ENCODE measurements at places on chromosomes 6 and 20.
A peak's percentile ranks its signal among the peaks of the same experiment; 100 is the strongest.

GRCh38 chr6:24788031-24788665 lies 10.6 kb downstream of the ARMH2 start:
- no peak for DNase-seq

DNA sequence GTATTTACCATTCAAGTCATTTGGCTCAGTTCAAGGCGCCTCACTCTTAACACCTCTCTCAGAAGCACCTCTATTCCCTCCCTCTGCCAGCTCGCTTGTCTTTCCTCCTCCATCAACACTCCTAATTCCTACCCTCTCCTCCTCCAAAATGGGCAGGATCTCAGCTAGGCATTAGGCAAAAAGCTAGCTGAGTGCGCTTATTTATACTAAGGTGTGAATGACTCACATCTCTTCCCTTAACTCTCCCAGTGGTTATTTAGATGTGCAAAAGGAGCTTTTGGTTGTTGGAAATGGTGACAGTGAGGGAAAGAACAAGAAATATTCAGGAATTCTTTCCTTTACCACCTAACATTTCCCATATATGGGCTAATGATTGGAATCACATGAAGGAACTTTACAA lies 29.1 kb downstream of the PACSIN1 start:
- DNase-seq, result no peak

DNA sequence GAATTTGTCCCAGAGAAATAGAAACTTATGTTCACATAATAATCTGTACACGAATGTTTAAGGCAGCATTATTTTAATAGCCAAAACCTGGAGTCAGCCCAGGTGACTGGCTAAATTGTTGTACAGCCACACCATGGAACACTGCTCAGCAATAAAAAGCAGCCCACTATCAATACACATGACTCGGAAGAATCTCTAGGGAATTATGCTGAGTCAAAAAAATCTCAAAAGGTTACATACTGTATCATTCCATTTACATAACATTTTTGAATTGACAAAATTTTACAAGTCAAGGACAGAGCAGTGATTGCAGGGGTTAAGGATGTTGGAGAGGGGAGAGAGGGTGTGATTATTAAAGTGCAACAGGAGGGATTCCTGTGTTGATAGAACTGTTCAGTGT lies 163.4 kb downstream of the UBE3D start:
- no peak for DNase-seq

DNA sequence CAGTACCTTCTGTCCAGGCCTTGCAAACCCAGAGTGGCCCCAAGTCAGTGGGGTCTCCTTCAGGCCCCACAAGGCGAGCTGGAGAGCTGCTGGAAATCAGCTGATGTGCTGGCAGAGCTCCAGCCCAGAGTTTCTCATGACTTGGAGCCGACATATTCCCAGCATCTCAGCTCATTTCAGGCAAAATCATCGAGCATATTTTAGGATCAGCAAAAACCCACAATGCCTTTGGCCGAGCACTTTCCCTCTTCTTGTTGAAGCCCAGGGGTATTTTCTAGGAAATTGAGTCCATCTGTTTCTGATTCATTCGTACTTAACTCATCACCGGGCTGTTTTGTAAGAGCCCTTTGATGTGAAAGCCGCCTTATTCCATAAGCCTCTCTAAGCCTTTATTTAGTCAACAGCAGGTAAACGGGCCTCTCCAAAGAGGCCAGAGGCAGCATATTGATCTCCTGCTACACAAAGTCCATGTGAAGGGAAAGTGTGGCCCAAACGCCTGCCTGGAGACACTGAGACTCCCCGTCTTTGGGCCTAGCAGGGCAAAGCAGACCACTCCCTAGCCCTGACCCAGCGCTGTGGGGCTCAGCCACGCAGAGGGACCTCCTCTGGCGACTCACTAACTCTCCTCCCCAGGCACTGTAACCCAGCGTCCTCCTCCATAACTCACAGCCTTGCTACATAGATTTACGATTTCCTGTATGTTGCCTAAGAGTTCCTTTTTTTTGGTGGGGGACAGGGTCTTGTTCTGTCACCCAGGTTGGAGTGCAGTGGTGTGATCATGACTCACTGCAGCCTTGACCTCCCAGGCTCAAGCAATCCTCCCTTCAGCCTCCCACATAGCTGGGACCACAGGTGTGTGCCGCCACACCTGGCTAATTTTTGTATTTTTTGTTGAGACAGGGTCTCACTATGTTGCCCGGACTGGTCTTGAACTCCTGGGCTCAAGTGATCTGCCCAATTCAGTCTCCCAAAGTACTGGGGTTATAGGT lies 12.1 kb upstream of the C20orf203 start:
- peak; percentile 73 for DNase-seq
